ENCODE measurements at places on chromosomes 2 and 18.

DNA sequence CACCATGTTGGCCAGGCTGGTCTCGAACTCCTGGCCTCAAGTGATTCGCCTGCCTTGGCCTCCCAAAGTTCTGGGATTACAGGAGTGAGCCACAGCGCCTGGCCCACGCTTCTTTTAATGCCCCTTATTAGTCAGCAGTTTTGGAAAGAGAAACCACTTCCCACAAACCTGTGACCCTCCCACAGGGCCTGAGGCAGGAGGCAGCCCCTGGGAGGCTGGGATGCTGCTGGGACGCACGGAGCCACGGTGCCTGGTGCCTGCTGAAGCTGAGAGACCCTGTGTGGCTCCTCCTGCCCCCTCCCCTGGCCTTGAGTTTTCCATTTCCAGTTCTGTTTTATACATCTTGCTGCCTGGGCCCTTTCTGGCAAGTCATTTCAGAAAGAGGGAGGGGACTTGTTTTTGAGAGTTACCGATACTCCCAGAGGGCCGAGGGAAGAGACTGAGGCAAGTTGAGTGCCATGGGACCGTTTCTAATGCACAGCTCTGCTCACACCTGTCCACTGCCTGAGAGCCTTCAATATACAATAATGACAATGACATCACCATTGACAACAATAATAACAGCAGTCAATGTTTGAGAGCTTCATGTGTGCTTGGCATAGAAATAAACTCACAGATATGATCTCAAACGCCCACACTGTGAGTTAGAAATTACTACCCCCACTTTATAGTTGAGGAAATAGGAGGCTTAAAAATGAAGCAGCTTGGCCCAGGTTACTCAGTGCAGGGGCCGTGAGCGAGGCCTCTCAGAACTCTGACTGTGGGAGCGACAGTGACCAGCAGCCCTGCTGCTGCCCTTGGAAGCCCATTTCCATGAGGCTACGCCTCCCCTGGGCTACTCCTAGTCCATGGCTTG lies 78.1 kb upstream of the YWHAQ start:
- DNase-seq = peak; percentile 35

DNA sequence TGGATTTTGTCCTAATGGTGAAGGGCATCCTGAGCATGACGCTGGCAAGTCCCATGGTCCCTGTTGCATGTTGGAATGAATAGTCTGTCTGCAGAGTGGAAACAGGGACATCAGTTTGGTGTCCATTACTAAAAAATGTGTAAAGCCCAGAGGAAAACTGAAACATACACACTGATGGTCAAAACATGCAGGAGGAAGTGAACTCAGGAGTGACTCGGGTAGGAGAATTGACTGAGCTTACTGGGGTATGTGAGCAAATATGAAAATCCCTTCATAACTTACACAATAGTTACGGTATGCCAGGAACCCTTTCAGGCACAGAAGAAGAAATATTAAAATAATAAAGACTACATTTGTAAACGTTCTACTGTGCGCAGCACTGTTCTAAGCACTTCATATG lies 5.6 kb upstream of the SOX11 start:
- no peak for DNase-seq

DNA sequence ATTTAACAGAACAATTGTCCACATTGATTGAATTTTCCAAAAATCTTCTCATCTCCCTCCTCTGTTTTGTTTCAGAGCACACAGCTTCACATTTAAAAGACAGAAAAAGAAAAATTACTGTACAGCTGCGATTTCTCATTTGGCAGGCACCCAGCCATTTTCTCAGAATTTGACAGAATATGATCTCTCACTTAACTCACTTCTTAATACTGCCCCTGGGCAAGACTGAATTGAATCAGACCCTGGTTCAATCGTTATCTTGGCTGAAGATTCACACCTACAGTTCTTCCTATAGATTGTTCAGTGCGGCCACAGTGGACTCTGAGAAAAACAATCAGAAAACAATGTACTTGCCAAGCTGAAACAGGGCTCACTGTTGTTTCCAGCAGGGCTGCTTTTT lies 90.2 kb upstream of the LHCGR start:
- DNase-seq = no peak

- DNase-seq = no peak
Measured at GRCh38 chr18:44592639-44593038, 88.0 kb upstream of the SETBP1 start.

DNA sequence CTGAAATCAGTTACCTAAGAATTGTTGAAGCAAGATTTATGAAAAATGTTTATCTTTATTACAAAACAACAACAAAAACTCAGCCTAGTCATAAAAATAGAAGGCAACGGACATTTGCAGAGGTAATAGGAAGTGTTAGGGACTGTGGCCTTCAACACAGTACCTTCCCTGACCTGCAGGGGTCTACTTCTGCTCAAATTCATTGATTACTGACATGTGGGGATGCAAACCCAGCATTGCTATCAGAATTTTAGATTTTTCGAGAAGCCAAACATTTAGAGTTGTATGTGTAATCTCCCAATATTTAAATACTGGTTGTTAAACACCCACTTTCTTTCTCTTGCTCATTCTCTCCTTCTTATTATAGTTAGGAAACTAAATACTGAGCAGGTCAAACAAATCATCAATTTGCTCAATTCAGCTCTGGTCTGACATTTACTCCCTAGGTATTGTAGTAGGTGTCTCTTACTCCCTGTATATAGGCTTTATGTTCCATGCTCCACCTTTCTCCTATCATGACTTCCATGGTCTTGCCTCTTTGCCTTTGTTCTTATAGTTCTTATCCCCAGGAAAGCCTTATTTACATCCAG lies 198.5 kb downstream of the UBE2E3 start:
- DNase-seq = no peak

- no peak for DNase-seq
Measured at GRCh38 chr2:74762789-74763188, 71.1 kb upstream of the HK2 start.

- DNase-seq = no peak
Measured at GRCh38 chr2:11708106-11708505, 38.1 kb upstream of the NTSR2 start.
